ENCODE measurements at places on chromosomes 12 and 14.

DNA sequence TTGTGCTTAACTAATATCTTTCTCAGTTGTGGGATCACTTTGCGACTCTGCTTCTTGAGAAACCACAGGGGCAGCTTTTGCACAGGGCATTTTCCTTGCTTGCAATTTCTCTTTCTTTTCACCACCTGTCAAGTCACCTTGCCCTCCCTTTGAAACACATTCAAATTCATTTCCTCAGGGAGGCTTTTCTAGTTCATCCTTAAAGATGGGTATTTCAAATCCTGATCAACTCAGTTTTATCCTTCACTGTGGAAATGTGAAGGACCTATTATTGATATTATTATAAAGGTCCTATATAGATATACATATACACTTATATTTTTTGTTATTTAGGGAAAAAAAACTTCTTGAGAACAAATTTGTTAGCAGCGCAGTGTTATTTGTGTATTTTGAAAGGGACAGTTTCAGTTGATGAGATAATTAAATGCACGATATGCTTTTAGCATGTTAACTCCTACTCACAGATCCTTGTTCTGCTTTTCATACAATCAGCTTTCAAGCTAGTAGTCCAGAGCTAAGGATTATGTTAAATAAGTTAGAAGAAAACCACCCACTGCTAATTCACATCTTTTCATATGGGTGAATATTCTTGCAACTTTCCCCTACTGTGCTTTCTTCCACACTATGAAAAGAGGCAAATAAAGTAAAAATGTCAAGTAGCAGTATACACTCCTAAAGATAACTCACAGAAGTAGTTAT, 501.4 kb upstream of the RGS6 start:
- H3K27ac ChIP-seq: no peak overlapping the region
- H3K36me3 ChIP-seq: peaks cover 7% of the 10 kb centered on the region
- no peak overlapping the region for H3K4me3 ChIP-seq
- peaks cover 31% of the 10 kb centered on the region for H3K4me1 ChIP-seq
- no peaks in the 10 kb centered on the region for H3K27me3 ChIP-seq
- no peak for DNase-seq

DNA sequence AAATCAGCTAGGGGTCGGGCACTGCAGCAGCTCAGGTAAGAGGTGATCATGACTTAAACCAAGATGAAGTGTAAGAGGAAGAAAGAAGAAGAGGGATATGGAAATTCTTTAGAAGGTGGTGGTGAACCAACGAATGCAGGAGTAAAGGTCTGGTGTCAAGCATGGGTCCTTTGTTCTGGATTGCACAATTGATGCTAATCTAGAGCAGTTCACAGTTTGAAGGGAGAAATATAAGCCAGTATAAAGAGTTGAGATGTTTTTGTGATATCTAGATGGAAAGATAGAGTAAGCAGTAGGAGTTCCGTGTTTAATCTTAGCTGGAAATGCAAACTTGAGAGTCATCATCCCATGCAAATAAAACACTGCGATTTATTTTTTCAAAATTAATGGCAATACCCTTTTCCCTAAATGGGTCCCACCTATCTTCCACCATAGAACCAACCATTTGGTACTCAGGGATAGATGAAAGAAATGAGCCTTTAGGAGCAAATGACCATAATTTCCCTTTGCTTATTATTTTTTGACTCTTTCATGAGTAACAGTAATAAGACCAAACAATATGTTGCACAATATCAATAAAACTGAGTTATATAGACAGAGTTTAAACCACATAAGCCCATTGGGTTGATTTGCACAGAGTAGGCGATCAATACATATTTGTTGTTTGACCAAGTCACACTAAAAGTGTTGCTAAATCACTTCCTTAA, 15.0 kb upstream of the MGP start:
- DNase-seq: no peak
- no peaks in the 10 kb centered on the region for H3K27me3 ChIP-seq
- H3K4me3 ChIP-seq: no peak overlapping the region
- peaks cover 25% of the 10 kb centered on the region for H3K4me1 ChIP-seq

GRCh38 chr12:30748147-30748546, 6.6 kb downstream of the CAPRIN2 start:
- H3K4me1 ChIP-seq: peaks cover 36% of the 10 kb centered on the region
- H3K36me3 ChIP-seq: no peaks in the 10 kb centered on the region
- no peak overlapping the region for H3K27ac ChIP-seq
- H3K4me3 ChIP-seq: no peak overlapping the region

GRCh38 chr12:104669851-104670337, 213.1 kb downstream of the CHST11 start:
- no peaks in the 10 kb centered on the region for H3K36me3 ChIP-seq
- no peaks in the 10 kb centered on the region for H3K27me3 ChIP-seq
- H3K4me3 ChIP-seq: no peak overlapping the region
- H3K4me1 ChIP-seq: peaks cover 65% of the 10 kb centered on the region

DNA sequence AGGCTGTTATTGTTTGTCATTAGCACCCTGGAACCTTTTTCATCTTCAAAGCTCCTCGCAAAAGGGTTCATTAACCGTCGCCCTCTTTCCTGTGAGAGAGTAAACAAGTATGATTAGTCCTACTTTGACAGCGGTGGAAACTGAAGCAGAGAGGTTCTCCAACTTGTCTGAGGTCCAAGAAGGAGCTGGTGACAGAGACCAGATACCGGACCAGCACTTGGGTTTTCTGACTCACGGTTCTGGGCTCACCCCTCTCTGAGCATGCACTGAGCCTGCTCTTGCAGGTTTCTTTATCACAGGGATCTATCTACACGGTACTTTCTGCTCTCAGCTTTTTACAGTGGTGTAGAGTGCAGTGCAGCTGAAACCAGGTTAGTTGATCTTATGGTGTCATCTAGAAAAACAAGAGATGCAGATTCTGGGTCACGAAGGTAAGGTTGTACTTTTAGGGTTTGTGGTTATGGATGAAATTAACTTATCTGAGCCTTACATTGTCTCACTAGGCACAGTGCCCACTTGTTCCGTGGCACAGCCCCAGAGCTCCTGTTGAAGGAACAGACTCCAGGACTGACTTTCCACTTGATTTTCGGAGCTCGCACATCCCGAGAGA, 62.1 kb downstream of the PPP2R5C start:
- peaks cover 93% of the 10 kb centered on the region for H3K4me1 ChIP-seq
- DNase-seq: peak; percentile 83
- peak overlapping the region; percentile 75 for H3K4me3 ChIP-seq
- H3K27me3 ChIP-seq: no peaks in the 10 kb centered on the region
- peaks cover 14% of the 10 kb centered on the region for H3K36me3 ChIP-seq

- H3K27ac ChIP-seq: no peak overlapping the region
- no peaks in the 10 kb centered on the region for H3K27me3 ChIP-seq
- DNase-seq: no peak
- no peaks in the 10 kb centered on the region for H3K36me3 ChIP-seq
Measured at GRCh38 chr14:97848317-97848980, 1051.3 kb downstream of the VRK1 start.

- no peak for DNase-seq
- no peaks in the 10 kb centered on the region for H3K4me1 ChIP-seq
- H3K4me3 ChIP-seq: no peak overlapping the region
- no peak overlapping the region for H3K27ac ChIP-seq
- H3K27me3 ChIP-seq: no peaks in the 10 kb centered on the region
Measured at GRCh38 chr14:85731186-85731585, 201.2 kb downstream of the FLRT2 start.

GRCh38 chr12:94289461-94290312, 141.3 kb downstream of the PLXNC1 start:
- H3K4me3 ChIP-seq: no peak overlapping the region
- H3K27me3 ChIP-seq: no peaks in the 10 kb centered on the region
- H3K4me1 ChIP-seq: no peaks in the 10 kb centered on the region
- DNase-seq: no peak
- peaks cover 4% of the 10 kb centered on the region for H3K36me3 ChIP-seq

Data from activated T-cell treated with anti-CD3 and anti-CD28 coated beads, Interleukin-2, amount 50 U/mL, for 72 hours (primary cell).